ENCODE measurements at places on chromosomes 11 and 22.

DNA sequence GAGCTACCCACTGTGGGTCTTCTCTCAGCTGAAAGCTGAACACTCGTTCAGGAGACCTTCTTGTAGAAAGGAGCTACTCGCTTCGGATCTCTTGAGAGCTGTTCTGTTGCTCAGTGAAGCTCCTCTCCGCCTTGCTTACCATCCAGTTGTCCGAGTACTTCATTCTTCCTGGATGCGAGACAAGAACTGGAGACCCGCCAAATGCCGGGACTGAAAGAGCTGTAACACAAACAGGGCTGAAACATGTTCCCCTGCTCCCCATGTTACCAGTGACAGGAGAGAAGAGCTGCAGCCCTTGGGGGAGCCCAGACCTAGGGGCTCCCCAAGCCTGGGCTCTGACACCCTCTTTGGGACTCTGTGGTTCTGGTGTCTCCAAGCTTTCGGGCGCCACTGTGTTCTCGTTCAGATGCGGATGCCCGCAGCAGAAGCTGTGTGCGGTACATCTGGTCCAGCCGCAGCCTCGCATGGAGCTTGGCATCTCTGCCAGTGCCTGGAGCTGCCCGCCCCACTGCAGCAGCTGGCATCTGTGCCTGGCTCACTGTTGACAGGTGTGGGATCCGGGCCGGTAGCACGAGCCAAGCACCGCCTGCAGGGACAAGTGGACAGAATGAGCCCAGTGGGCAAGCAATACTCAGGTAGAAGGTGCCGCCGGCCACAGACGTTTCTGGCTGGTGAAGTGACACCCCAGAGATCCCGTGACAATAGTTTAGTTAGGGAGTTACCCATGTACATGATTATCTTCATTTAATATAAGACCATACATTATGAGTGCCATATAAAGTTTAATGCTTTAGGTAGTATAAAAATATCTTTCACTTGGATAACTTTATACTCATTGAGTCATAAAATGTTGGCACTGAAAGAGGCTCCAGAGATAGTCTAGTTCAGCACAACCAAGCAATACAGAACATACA lies 49.1 kb downstream of the EMSY start:
- no peak for DNase-seq

GRCh38 chr11:115871161-115871760 lies 367.0 kb upstream of the CADM1 start:
- DNase-seq = no peak

- no peak for DNase-seq
These were observed 203.7 kb downstream of the PGR start for GRCh38 chr11:100925935-100926334.

DNA sequence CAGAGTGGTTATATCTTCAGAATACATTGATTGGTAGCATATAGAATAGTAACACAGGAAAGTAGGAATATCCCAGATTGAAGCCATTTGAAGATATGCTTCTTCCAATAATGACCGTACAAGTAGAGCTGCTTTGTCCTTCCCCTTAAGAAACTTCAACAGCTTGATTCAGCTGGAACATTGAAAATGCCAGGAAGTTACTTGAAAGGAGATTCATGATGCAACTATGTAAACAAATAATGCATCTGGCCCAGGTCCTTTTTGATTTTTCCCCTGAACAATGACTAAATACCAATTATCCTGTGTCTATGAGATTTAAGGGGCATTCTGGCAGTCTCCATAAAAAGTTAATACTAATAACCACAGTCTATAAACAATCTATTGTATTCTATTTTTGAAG lies 3.0 kb downstream of the DKK3 start:
- DNase-seq = no peak

GRCh38 chr22:21933413-21933812 lies 19.2 kb downstream of the PPM1F start:
- no peak for DNase-seq

Data from mesothelial cell of epicardium (in vitro differentiated cells).